ENCODE measurements at places on chromosomes 11 and 22.

GRCh38 chr11:121210445-121211080 lies 82.0 kb upstream of the SC5D start:
- no peak for DNase-seq

- DNase-seq, result no peak
Measured at GRCh38 chr11:30329150-30329940, 6.4 kb downstream of the ARL14EP start.

DNA sequence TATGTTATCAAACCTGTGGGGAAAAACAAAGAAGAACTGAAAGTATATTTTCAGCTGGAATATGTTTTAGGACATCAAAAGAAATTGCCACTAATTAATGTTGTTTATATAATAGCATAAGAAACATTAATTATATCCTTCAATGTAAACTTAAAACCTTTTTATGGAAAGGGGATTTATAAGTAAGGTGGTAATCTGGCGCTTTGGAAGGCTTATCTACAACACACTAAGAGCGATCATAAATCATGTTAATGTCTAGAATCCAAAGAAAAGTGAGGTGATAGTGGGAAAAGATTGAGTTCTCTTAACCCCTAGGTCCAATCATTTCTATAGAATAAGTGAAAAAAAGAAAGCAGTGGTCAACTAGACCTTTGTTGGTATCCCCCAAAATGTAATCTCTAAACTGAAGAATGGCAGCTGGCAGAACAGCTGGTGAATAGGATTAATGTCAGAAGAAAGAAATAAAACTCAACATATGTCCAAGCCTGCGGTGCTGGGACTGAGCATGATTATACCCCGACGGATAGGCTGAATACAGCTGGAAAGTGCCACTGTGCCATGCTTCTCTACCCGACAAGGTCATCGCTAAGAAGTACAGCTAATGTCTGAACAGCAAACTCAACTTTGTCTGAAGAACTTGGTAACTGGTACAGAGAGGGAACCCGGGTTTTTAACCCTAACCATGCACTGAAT lies 64.0 kb downstream of the SOX6 start:
- no peak for DNase-seq

- DNase-seq, result no peak
Measured at GRCh38 chr11:7307836-7308235, 56.1 kb downstream of the SYT9 start.

- no peak for DNase-seq
Measured at GRCh38 chr11:3916962-3917361, 61.5 kb downstream of the STIM1 start.

DNA sequence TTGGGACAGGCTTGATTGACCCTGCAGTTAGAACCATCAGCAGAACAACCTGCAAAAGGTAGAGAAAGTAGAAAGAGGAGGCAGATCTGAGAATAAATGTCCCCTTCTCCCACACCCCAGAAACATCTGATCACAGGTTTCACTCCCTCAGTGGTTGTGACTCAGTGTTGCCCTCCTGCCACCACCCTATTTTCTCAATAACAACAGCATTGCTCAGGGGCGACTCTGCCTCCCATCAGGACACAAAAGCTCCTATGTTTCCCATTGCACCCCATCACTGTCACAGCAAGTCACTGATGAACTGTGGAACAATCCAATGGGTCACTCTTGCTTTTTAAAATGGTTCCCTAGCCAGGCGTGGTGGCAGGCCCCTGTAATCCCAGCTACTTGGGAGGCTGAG lies 110.2 kb downstream of the RASSF10 start:
- no peak for DNase-seq

- DNase-seq, result no peak
Measured at GRCh38 chr22:38657045-38657909, 839 bp downstream of the CBY1 start.

DNA sequence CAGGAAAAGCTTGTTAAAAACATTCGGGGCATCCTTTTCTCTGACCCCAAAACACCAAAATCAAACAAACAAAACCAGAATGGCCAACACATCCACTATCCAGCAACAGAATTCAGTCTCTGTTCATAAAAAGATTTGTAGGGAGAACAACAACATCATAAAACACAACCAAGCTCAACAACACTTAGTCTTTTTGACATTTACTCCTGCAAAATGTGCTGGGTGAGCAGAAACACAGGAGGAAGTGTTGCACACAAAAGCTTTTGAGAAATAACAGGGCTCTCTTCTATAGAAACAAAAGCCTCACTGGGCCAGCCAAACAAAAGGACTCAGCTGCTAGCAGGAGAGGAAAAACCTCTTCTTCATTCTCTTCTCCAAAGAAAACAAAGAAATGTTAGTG lies 736.0 kb upstream of the CCDC90B start:
- DNase-seq, result no peak

DNA sequence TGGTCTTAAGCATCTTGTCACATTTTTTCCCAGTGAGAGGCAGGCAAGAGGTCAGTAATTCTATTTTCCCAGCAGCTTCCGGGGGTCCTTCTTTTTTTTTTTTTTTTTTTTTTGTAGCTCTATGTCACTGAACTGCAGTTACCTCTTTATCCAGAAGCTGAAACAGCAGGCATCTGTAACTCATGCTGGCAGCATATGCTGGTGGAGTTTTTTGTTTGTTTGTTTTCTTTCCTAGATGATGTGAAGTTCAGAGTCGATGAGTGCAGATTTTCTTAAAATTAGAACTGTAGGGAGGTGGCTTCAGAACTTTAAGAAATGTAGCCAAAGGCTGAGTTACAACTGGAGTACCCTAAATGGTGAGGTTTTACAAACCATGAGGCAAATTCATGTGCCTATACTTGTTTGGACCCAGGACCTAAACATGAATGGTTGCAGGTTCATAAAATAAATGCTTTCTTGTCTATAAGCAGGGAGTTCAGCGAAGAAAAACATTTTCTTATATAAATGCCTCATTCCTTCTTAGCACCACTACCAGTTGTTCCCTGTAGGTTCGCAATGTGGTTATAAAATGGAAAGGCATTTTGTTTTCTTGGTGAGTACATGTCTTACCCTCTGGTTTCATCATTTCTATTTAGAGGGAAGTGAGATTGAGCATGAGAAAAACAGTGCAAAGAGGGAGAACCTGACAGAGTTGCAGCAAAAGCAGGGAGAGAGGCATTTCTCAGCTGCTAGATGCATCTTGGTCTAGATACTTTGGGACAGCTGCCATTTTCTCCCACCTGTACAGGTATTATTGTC lies 84.0 kb downstream of the TRIM44 start:
- no peak for DNase-seq

GRCh38 chr11:62141111-62142042 lies 17.6 kb downstream of the INCENP start:
- DNase-seq, result no peak
